ENCODE measurements at places on chromosomes 5 and 9.

DNA sequence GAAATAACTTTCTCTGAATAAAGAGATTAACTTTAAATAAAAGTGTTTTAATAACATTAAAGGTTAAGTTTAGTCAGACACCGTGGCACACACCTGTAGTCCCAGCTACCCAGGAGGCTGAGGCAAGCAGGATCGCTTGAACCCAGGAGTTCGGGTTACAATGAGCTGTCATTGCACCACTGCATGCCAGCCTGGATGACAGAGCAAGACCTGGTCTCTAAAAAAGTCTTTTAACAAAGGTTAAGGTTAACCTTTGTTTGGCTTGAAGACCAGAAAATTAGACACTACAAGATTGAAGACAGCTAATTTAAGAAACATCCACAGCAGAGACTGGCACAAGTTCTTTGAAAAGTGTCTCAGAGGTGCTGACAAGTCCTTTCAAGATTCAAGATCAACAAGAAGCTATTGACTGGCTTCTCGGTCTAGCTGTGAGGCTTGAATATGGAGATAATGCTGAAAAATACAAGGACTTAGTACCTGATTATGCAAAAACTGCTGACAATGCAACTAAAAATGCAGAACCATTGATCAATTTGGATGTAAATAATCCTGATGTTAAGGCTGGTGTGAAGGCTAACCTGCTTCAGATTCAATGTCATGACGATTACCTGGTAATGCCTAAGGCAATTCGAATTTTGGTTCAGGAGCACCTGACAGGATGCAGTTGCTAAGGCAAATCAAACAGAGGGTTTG lies 48.8 kb downstream of the FAM81B start:
- DNase-seq = no peak

DNA sequence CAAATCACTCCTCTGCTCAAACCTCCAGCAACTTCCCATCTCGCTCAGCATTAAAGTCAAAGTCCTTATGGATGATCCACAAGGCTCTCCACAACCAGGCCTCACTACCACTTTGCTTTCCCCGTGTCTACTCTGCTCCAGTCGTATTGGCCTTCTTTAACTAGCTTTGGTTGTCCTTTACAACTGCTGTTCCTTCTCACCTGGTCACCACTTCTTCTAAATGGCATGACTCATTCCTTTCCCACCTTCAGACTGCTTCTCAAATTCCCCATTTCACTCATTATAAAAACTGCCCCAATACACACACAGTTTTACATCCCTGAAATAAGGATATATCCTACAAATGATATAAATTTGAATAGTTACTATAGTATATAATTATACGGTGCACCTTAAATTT lies 30.4 kb downstream of the CERT1 start:
- no peak for DNase-seq

DNA sequence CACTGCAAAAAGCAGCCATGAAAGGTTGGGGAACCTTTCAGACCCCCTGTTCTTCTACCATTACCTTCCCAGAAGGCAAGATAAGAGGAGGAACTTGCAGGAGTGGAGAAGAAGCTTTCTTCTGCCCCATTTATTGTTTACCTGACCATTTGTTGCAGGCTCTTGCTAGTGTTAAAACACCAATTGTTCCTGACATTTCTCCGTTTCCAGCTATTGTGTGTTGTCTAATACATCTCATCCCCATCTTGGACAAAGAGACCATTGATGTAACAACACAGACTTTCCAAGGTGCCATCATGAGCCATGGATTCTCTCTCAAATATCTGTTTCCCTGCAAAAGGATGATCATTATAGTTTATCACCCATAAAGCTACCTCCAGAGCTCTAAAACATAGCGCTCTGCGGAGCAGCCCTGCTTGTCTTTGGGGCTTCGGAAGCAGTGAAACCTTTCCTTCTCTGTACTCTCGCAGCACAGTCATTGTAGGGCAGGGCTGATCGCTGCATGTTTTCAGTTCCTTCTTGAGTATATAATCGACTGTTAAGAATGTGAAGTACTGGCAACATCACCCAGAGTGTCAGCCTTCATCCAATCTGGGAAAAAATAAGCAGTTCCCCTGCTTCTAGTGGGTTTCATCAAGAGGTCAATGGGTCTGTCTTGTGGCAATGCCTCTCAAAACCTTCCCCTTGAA lies 680.0 kb downstream of the SEMA5A start:
- DNase-seq = no peak

DNA sequence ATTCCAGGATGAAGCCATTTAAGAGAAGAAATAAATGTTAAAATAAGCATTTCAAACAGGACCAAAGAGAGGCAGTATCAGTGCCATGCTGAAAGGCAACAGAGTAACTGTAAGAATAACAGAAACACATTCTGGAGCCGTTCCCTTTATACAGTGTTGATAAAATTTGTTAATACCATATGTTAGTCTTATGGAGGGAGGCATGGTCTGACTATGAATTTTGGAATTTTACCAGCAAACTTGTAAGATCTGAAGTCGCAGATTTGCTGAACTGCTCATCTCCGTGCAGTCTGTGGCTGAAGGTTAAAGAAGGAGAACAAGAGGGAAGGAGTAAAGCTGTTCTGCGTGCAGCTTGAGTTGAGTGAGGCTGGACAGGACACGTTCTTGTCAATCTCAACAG lies 508.4 kb downstream of the NFIB start:
- DNase-seq = no peak

DNA sequence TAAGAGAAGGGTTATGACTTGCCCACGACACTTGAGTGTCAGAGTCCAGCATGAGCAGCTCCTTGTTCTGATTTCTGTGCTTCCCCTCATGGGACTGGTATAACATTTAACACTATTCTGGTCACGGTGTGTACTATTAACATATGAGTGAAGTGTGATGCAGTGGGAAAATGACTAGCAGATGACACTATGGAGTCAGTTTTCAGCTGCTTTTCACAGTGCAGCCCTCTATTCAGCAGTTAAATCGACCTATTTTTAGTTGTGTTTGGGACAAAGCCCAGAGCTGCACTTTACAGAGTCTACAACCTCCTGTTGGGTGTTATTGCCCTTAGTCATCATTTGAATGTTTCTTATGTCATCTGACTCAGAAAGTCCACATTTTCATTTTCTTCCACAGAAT lies 59.1 kb downstream of the CHSY3 start:
- no peak for DNase-seq

GRCh38 chr5:144464306-144464705 lies 293.6 kb downstream of the KCTD16 start:
- DNase-seq = no peak

GRCh38 chr9:15400281-15400941 lies 22.3 kb upstream of the SNAPC3 start:
- no peak for DNase-seq

All from left renal pelvis (tissue), 4 donors.